ENCODE measurements at places on chromosomes 5 and 9.

DNA sequence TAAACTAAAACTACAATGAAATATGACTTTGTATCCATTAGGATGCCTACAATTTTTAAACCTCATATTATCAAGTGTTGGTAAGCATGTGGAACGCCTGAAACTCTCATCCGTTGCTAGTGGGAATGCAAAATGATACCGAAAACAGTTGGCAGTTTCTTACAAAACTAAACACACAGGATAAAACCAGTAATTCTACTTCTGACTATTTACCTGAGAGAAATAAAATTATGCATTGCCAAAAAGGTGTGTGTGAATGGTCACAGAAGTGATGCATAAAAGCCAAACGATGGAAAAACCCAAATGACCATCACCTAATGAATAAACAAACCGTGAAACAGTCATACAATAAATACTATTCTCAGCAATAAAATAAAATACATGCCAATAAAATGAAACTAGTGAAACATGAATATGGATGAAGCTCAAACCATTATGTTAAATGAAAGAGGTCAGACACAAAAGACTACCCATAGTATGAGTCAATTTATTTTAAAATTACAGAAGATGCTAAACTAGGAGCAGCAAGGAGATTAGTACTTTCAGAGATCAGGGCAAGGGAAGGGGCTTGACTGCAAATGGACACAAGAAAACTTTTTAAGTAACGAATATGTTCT, 13.4 kb downstream of the AUH start:
- no peak for DNase-seq

DNA sequence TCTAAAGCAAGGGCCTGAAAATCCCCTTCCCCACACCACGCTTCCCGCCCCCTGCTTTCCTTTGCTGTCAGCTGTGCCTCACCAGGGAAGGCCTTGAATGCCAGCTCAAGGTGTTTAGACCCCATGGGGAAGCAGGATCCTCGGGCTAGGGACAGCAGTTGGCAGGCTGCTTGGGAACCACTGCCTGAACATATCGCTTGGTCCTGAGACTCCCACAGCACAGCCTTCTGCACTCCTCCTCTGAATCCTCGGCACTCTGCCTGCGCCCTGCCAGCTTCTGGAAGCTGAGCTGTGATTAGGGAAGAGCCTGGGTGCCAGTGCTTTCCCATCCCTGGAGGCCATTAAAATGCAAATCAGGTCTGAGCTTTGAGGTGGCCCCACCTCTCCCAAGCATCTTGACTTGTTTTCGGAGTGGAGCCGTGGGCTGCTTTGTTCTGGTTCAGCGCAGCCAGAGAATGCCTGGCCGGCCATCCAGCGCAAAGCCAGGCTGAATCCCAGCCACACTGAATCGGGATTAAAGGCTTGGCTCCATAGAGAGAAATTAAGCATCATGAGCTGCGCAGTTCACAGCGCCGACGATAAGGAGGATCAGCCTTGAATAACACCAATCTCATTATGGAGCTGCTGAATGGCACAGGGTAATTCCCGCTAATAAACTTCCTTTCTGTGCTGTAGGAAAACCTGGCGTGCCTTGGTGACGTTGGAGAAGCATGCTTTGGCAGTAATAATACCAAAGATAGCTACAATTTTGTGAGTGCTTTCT, 40.0 kb downstream of the AMBP start:
- DNase-seq, result no peak

DNA sequence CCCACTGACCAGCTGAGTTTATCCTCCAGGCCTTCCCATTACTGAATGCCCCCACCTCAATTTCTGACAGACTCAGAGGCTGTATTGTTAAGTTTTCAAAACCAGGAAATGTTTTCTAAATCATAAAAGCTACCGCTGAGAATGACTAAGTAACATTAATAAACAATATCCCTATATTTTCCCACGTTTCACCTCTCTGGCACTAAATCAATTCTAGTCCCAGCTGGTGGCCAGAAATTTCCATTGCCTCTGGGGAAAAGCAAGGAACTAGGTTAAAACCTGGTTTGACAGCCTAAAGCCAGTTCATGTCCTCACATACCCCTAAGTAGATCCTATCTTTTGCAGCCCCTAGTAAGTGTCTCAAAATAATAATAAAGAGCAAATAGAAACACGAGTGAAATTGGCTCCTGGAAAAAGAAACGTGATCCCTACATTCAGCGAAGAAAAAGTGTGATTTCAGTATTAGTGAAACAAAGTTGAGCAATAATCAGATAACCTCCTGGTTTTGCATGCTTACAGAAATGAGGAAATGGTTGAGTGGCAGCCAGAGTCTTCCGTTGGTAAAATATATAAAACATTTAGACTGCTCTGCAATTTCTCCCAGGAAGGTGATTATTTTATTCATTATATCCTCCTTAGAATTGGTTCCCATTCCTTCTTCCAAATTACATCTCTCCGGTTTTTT, 110.9 kb downstream of the ESM1 start:
- DNase-seq, result no peak

DNA sequence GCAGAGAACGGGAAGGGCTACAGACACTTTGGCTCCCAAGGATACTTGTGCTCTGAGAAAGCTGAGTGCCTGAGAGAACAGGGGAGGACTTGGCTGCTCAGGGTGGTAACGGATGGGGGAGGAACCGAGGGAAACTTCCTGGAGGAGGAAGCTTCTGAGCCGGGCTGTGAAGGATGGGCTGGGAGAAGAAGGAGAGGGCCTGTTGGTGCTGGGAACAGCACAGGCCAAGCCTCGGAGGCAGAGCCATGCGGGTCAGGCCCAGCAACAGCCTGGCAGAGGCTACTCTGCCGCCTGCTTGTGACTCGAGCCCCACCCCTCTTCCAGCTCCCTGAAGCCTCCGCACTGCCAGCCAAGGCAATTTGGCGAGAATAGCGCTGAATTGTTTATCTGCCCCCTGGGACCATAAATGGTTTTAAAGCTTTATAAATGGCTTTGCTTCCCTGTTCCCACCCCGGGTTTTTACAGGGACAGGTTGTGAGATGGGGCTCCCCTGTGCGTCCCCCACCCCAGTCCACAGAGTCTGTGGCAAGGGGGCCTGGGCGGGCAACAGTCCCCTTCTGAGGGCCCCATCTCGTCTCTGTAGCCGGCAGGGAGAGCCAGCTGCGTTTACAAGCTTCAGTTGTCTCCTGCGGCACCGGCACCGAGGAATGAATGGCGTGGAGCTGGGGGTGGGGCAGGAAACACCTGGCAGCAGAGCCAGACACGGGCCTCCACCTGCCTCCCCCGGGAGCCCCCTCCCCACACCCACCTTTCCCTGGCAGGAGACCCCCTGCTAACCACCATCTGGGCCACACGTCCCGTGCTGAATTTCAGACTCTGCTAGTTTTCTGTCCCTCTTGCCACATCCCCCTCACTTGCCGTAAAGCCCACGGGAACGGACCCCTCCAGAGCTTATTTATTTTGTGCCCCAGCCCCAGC, 24.4 kb downstream of the FAM163B start:
- DNase-seq, result no peak

DNA sequence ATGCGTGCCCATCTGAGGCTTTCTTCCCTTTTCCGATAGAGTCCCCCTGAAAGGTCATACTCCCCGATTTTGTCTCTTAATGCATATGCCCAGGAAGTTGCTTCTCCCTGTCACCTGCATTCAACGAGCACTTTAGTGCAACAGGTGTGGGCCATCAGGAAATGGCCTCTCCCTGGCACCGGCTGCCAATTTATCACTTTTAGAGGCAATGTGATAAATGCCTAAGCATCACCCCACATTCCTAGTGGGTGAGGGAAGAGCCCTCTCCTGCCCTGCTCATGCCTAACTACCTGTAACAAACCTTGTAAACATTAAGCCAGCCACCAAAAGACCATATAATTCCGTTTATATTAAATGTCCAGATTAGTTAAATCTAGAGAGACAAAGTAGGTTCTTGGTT, 1.1 kb upstream of the SNAPC3 start:
- no peak for DNase-seq
